ENCODE measurements at places on chromosomes 3 and 15.

DNA sequence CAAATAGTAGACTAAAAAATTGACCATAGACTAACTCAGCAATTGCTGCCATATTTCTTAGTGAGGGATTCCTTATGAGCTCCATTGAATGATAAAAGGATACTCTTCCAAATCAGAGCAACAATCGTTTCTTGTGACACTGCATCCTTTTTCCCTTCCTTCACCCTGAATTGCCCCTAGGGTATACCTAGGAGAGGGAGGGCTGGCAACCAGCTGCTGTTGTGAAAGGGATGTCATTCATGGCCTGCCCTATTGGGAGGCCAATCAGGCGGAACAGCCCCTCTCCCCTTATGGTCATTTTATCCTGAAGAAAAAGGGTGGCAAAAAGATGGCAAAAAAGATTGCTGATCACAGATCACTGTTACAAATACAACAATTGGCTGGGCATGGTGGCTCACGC is 26.3 kb downstream of the B3GNT5 start:
- DNase-seq, result no peak

- DNase-seq, result no peak
Observed at GRCh38 chr15:27124287-27124871, 153.4 kb downstream of the GABRG3 start.

DNA sequence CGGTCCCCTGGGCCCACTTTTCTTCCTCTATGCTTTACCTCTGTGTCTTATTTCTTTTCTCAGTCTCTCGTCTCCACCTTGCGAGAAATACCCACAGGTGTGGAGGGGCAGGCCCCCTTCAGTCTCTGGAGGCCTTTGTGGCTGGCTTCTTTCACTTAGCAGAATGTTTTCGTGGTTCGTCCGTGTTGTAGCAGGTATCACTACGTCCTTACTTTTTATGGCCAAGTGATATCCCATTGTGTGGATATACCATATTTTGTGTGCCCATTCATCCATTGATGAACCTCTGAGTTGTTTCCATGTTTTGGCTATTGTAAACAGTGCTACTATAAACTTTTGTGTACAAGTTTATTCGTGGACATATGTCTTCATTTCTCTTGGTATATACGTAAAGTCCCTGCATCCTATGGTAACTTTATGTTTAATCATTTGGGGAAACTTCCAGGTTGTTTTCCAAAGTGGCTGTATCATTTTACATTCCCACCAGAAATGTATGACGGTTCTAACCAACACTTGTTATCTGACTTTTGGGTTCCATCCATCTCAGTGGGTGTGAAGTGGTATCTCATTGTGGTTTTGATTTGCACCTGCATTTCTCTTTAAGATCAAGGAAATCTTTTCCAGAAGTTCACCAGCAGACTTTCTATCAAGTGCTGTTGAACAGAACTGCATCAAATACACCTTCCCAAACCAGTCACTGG is 5.6 kb downstream of the PIGZ start:
- no peak for DNase-seq

DNA sequence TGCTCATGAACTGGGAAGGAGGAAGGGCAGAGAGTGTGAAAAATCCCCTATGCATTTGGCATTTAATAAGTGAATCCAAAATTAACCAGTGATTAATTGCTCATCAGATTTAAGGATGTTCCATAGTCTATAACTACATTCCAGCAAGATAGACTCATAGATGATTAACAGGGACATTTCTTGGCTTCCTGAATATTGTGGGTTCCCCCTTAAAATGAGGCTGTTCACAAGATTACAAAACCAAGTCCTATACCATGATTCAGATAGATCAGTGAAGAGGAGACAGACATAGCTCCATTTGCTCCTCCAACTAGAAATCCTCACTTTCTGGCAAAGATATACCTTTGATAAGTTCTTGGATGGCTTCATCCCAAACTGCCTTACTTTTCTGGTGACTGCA is 15.4 kb downstream of the RASGRP1 start:
- DNase-seq, result no peak

GRCh38 chr3:38212141-38212540 is 46.8 kb downstream of the OXSR1 start:
- no peak for DNase-seq
